Activated B cell treated with CpG ODN at 0.5 μM for 24 hours (primary cell): ENCODE measurements at places on chromosomes 3 and 15. TPM values are rescaled to one million over a fixed set of nuclear protein-coding genes. Genes with fewer than 3 reads are reported as not detected.

GRCh38 chr3:121491683-121492320, 54.0 kb downstream of the POLQ start:
- DNase-seq = no peak

DNA sequence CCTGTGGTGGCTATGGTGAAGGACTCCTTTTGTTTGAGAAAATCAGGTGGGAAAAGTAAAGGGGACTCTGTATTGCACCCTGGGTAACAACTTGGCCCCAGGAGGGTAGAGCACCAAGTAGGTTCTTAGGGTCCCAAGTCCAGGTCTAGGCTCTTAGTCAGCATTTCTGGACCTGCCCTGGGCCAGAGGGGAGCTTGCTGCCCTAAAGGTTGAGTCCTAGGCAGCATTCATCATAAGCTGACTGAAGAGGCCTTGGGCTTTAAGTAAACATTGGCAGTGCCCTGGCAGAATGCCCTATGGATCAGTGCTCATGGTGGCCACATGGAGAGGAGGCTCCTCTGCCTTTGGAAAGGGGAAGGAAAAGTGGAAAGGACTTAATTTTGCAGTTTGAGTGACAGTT, 268.5 kb upstream of the CTNNB1 start:
- DNase-seq = no peak

Gene CNTN4
- 0.05 TPM in 1 of 2 replicates, not detected in the other for total RNA-seq

DNA sequence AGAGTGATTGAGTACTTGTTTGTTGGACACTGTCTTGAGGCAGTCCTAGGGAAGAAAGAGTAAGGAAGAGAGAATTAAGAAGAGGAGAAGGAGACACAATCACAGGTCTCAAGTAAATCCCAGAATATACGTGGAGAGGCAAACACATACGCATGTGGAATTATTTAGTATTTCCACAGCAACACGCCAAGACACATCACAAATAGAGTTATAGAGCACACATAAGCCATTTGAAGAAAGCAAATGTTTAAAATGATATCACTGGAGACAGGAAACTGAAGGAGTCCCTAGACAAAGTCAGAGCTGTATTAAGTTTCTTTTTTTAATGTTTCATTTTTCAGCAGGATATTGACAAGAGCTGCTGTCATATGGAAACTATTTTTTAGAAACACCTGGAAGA, 206.1 kb upstream of the LRIG1 start:
- no peak for DNase-seq

Gene POPDC2
- 5.5 and 6.7 TPM in 2 replicates for total RNA-seq

Gene NR1I2
- 1.1 and 1.2 TPM in 2 replicates for total RNA-seq

Gene SEC61A1
- 83.2 and 84.0 TPM in 2 replicates for total RNA-seq

DNA sequence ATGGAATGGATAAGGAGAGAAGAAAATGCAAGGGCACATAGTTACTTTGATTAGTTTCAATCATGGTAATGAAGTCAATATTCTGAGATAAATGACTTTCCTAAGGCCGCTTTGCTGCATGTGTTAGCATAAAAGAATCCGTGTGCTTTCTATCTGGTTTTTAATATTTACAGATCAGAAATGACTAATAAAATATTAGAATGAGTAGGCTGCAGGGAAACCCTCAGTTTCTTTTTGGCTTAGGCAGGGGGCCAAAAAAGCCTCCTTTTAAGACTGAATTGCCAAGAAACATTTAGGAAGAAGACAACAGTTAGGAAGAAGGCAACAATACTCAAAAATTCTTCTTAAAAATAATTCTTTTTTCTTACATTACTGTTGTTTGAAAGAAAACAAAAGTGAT, 11.6 kb downstream of the NEK11 start:
- DNase-seq = no peak

DNA sequence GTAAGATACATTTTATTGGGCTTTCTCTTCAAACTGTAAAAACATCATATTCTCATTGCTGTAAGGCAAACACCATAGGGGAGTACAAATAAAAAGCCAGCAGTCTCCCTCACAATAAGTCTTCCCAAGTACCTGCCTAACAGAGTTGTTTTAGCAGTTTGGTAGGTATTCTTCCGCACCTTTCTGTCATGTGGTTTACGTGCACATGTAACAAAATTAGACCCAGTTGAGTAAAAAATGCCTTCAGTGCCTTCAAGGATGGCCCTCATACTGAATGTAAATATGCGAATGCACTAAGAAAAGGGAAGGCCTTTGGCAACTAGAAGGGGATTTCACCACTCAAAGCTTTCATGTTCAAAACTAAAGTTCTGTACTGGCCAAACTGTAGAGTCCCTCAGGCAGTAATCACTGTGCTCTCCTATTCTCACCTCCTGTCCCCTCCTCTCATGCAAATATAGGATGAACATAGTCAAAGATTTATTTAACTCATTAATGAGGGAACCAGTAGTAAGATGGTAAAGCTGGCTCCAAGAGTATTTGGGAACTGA, 26.4 kb downstream of the USP3 start:
- no peak for DNase-seq

DNA sequence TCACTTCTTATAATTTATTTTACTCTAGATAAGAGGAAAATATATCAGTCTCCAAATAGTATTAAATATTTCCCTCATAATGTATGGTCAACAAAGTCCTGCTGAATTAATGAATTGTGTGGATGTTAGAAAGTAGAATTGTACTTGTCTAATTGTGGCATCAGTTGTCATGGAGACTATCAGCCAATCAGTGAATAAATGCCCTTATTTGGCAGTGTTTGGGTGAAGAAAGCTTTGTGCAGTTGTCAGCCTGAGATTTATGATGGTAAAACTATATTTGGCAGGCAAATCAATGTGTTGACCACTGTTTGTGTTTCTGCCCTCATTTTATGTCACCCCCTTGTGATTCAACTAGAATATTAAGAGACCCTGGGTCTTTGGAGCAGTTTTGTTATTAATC, 293.6 kb upstream of the MDFIC2 start:
- no peak for DNase-seq

- DNase-seq = no peak
These were observed 37.1 kb downstream of the MAP3K13 start for GRCh38 chr3:185399737-185400667.

DNA sequence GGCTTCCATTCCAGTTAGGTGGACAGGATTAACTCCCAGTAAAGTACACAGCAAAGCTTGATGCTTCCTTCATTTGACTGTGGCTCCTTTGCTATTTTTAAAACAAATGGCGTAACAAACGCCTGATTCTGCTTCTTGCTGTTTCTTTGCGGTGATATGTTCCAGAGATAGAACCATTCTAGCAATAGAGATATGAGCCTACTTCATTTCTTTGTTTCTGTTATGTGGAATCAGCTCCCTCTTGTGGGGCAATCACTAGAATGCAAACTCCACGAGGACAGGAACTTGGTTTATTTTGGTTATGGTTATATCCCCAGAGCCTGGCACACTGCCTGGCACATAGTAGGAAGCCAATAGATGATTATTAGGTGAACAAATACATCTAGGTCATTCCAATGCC, 122.6 kb upstream of the SLC6A11 start:
- no peak for DNase-seq

DNA sequence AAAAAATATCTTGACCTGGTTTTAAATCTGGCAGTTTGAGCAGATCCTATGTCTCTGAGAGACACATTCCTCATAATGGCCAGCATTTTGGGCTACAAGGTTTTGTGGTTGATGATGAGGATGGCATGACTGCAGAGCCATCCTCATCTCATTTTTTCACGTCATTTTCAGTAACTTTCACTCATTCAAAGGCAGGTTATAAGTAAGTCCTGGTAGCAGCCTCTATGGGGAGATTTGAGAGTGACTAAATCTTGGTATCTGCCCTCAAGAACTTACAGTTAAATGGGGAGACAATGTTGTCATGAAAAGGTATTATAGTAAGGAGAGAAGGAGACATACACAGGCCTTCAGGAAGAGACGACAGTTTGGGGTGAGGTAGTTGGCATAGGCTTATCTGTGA, 14.5 kb downstream of the TIGIT start:
- no peak for DNase-seq

Gene GP5
- 0.18 and 0.22 TPM in 2 replicates for total RNA-seq

DNA sequence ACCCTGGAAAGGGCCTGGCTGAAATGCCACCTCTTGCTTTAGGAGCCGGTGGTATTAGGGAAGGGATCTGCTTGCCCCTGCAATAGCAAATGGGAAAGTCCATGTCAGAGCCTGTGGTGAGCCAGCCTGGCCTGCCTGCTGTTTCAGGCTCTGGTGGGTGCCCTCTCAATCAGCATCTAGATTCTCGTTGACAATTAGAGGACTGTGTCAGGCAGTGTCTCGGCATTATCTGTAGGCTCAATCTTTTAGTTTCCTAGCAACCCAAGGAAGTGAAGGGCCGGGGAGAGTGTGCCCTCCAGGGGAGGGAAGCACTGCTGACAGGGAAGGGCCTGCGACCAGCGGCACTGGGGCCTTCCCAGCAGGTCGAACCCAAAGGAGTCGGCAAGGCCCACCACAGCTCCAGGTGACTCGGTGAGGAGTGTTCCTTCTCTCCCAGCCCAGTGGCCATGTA, 42.1 kb downstream of the TLE3 start:
- DNase-seq = no peak

GRCh38 chr3:168093229-168093628, 2.5 kb downstream of the GOLIM4 start:
- DNase-seq = no peak

DNA sequence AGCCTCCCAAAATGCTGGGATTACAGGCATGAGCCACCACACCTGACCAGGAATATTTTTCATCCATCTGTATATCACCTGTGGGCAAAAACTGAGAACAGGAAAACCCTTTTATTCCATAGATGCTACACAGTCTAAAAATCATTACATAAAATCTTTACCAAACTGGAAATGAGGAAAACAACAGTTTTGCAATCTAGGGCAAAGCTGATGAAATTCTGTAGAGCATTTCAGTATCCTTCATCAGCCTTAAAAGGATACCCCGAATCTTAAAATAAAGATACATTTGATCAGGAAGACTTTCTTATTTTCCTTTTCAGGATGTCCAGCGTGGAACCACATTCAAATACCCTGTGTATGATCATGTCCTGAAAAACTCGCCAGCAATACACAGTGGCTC, 7.1 kb downstream of the SIAH2 start:
- no peak for DNase-seq
